ENCODE measurements at places on chromosomes 7 and 10.

GRCh38 chr7:101590663-101591435 is 38.2 kb downstream of the MYL10 start:
- DNase-seq = no peak

DNA sequence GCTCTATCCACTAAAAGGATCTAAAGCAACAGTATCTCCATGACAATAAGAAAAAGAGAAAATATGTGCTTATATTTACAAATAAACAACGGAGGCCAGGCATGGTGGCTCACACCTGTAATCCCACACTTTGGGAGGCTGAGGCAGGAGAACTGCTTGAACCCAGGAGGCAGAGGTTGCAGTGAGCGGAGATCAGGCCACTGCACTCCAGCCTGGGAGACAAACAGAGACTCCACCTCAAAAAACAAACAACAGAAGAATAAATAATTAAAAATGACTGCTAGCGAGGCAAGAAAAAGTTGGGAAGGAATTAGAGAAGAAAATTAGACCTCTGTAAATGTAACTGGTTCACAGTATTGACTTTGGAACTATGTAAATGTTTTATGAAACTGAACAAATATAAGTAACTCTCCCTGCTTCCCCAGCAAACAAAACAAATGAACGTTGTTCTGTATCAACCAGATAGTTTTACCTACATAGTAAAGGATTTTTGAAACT is 17.1 kb downstream of the TRIM24 start:
- no peak for DNase-seq

- no peak for DNase-seq
Observed at GRCh38 chr7:145884716-145885514, 231.7 kb upstream of the CNTNAP2 start.

DNA sequence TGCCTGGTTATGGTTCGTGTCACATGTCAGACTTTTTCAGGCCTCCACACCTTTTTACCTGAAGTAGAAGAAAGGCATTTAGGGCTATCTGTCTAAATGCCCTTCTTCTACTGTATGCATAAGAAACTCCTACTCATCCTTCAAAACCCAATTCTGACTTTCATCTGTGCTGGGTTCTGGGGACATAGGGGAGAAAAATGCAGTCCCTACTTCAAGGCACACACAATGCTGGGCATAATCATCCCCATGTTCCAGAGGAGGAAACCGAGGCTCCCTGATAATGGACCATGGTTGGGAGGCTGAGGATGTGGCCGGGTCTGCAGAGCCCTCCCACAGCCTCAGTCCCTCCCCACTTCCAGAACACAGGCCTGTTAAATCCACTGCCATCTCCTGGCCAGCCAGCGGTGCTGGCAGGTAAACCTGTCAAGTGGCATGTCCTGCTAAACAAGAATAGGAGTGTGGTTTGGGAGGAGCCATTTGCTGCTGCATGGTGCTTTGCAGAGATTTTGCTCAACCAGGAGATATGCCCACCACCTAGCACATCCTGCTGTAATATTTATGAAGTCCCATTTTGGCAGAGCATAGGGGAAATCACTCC is 32.0 kb downstream of the GRID1 start:
- no peak for DNase-seq

DNA sequence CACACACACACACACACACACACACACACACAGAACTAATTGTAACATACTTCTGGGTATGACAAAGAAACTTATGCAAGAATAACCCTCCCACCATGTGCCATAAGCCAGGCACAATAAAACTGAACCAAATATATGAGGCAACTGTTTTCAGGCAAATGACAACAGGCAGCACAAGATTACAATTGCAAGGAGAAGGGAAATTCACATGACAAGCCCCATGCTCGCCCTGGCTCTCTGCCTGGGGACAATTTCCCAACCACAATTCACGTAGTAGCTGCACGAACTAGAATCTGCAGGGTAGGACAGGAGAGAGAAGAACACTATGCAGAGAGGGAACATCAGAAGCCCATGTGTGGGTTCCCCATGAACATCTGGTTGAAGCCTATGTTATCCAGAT is 143.3 kb downstream of the CALN1 start:
- no peak for DNase-seq

GRCh38 chr7:121397361-121397760 is 1.3 kb upstream of the FAM3C start:
- DNase-seq = no peak

DNA sequence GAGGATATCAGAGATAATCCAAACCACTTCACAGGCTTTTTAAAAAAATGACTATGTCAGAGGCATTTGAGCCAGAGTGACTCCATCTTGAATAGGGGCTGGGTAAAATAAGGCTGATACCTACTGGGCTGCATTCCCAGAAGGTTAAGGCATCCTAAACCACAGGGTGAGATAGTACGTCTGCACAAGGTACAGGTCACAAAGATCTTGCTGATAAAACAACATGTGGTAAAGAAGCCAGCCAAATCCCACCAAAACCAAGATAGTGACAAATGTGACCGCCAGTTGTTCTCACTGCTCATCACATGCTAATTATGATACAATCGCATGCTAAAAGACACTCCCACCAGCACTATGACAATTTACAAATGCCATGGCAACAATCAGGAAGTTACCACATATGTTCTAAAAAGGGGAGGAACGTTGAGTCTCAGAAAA is 177.5 kb downstream of the RAPGEF5 start:
- no peak for DNase-seq

- DNase-seq = no peak
Observed at GRCh38 chr7:128055637-128056036, 24.4 kb upstream of the LRRC4 start.

DNA sequence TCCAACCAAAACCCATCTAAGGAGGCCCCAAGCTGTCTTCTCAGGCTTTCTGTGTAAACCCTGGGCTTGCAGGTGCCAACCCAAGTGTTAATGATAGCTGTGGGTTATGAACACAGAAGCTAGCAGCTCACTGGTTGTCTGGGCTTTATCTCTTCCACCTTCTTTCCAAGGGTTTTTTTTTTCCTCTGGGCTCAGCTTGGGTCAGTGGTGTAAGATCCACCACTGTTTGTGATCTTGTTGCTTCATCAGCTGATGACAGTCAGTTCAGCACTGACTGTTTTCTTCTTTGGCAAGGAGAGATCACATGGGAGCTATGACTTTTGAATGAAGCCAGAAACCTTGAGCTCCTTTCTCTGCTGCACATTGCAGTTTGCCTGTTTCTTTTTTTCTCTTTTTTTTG is 4.6 kb downstream of the GTPBP4 start:
- DNase-seq = no peak

DNA sequence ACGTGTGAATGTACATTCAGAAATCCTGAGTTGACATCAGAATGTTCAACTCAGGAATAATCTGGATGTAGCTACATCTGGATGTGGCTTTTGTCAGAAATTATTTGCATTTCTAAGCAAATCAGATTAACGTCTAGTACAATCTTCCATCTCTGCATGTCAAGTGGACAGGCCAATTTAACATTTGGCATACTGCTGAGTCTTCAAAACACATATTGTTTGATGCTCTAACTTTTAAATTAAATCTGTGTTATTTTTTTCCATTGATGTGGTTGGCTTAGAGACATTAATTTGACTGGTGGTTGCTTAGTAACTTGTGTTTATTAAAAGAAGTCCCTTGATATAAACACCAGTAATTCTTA is 3.4 kb downstream of the STAMBPL1 start:
- no peak for DNase-seq

GRCh38 chr10:48577158-48577557 is 27.7 kb downstream of the ARHGAP22 start:
- no peak for DNase-seq

GRCh38 chr10:103072891-103073290 is 120.2 kb downstream of the NT5C2 start:
- DNase-seq = no peak

- no peak for DNase-seq
Observed at GRCh38 chr7:91228327-91228726, 35.9 kb upstream of the FZD1 start.

GRCh38 chr7:130141161-130141883 is 63.9 kb downstream of the TMEM209 start:
- DNase-seq = peak; percentile 37

- no peak for DNase-seq
Observed at GRCh38 chr10:132418527-132419416, 21.8 kb downstream of the PWWP2B start.

- DNase-seq = no peak
Observed at GRCh38 chr10:21260066-21260465, 265.4 kb downstream of the SKIDA1 start.

- DNase-seq = no peak
Observed at GRCh38 chr7:94223375-94224084, 171.2 kb upstream of the COL1A2 start.

- DNase-seq = peak; percentile 29
Observed at GRCh38 chr10:31836569-31837406, 91.8 kb downstream of the ARHGAP12 start.

DNA sequence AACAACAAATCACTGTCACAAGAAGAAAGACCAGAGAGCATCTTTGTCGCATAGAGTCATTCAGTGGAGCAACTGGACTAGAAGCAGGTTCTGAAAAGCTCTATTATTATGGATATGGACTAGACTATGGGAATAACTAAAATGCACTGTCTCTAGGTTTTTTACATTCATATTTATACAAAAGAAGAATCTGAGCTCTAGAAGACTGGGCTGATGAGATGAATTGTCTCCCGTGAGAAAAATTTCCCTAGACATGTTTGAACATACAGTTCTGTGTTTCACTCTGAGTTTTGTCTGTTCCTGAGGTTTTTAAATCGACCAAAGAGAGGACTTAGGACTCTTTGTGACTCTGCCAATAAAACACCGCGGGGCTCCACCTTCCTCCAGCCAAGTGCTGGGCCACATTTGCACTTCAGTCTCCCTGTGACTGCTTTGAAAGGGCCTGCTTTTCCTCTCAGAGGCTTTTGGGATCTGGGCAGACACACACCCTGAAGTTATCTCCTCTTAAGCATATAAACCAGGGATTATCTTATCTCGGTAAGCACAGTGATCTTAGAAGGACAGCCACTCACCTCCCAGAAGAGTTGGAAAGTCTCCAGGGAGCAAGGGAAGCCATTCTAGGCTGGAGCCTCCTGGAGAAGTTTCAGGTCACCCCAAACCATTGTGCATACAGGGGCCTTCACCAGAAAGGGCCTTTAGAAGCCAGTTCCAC is 101.0 kb upstream of the JCAD start:
- no peak for DNase-seq

- DNase-seq = no peak
Observed at GRCh38 chr7:2260820-2261219, 18.8 kb downstream of the NUDT1 start.

DNA sequence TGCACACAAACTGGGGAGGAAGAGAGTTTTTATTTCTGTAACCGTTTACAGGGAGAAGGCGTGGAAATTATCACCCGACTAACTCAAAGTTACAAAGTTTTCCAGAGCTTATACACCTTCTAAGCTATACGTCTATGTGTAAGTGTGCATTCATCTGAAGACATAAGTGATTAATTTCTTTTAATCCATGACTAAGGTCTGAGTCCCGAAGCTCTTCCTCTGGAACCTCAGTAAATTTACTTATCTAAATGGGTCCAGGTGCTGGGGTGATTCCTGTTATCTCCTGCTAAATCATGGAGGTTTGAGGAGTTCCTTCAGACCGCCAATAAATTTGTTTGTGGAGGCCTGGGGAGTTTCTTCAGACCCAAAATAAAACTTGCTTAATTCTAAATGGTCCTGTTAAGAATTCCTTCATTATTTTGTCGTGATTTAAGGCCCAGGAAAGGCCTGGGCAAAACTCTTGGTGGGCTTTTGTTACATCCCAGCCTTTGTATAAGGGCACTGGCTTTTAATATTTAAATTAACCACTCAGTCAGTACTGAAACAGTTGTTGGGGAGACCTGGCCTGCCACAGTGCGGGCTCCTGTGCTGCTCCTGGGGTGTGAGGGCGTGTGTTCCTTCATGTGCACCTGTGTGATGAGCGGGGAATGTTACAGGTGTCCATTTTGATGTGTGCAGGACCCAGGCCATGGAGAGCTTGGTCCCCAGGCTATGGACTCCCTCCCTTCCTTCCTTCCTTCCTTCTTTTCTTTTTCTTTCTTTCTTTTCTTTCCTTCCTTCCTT is 5.8 kb upstream of the METTL27 start:
- no peak for DNase-seq
